ENCODE measurements at places on chromosomes 13 and 19. TPM values are rescaled to one million over a fixed set of nuclear protein-coding genes. Genes with fewer than 3 reads are reported as not detected.

DNA sequence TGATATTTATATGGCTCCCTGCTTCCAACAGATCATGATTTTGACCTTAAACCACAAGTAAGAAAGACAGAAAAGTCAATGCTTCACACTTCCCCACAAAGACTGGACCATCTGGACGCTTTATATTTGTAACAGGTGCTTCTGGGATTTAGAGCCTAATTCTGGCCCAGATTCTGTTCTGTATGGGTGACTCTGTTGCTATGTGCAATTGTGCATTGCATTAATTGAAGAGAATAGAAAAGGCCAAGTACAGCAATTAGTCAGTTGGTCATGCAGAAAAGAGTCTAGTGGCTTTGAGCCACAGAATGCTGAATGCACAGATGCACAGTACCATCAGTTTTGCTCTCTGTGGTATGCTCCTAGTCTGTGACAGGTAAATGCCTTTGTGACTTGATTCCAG lies 657.4 kb upstream of the ATXN8OS start:
- DNase-seq: no peak

DNA sequence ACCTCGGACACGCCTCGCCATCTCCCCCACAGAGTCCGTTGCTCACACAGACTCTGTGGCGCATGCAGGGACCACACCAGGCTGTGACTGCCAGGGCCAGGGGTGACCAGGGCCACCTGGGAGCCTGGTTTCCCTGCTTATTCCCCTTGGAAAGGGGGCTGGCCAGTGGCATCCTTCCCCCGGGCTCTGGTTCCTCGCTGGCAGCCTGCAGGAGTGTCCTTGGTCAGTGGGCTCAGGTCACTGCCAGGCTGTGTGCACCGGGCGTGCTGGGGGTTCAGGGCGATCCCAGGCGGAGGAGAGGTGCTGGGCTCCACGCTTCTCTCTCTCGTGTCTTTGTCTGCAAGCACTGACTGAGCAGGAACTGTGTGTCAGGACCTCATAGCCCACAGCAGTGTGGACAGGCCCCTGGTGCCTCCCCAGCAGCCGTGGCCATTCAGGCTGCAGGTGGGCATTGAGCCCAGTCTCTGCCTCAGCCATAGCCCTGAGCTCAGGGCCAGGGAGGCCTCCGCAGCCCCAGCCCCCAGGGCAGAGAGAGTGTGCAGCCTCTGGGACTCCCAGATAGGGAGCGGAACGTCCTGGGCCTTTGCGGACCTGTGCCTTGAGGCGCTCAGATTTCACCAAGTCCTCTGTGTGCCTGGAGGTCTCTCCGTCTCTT lies 6.5 kb downstream of the PIAS4 start:
- no peak for DNase-seq

DNA sequence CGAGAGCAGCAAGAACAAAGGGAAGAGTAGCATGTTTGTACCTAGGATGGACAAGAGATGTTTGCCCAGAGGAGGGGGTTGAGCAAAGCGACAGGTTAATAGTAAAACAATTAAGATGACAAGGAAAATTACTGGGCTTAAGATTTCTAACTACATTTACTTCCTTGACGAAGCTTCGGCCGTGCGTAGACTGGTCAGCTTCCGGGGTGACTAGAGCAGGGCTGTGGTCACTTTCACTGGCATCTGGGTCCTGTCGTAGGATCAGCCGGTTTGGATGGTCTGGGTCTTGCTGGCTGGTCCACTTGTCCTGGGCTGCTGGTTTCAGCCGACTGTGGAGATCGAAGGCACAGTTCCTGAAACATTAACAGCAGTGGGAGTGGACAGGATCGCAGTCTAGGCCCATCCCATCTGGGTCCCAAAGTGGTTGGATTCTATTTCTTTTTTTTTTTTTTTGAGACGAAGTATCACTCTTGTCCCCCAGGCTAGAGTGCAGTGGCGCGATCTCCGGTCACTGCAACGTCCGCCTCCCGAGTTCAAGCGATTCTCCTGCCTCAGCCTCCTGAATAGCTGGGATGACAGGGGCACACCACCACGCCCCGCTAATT lies 5.0 kb upstream of the BSG start:
- DNase-seq: no peak

- DNase-seq: no peak
These were observed 193.7 kb upstream of the RFC3 start for GRCh38 chr13:33624253-33624652.

DNA sequence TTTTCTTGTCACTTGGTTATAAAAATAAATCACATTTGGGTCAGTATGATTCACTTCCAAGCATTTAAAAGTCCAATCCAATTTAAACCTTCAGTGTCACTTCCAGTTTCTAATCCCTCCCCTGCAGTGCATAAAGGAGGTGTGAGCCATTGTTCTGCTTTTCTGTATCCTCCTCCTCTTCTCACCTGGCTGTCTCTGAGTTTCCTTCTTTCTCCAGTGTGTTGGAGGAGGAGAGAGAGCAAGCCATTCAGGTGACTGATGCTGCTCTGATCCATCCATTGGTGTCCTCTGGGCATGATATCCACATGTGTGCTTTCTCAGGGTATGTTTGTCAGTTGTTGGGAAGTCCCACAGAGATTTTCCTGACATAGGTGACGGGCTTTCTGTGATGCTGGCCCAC lies 1.2 kb downstream of the NUDT15 start:
- no peak for DNase-seq

DNA sequence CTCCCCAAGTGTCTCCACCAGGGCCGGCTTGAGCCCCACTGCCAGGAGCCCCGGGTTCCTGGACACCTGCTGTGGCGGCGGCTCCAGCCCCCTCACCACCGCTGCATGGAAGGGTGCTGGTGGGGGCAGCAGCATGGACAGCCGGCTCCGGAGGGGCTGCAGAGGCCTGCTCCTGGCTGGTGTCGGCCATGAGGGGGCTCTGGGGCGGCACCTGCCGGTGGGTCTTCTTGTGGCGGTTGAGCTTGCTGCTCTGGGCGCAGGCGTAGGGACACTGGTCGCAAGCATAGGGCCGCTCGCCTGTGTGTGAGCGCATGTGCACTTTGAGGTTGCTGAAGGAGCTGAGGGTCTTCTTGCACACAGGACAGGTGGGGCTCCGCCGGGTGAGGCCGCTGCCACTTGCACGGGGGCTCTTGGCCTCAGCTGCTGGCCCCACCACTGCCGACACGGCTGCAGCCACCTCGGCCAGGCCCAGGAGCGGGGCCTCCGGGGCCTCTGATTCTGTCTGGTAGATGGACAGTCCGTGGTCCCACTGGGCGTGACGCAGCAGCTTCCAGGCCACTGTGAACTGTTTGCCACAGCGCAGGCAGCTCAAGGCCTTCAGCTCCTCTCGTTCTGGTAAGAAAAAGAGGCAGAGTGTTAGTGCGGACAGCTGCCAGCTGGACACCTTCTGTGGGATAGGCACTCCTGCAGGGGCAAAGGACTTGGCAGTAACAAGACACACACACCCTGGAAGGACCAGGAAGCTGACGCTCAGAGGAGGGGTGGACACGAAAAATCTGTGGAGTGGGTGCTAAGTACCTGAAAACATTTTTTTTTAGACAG lies 4.1 kb downstream of the ZNF296 start:
- DNase-seq: no peak

Gene IGFL1
- total RNA-seq: not detected
